ENCODE measurements at places on chromosomes 12 and 14.
A peak's percentile ranks its signal among the peaks of the same experiment; 100 is the strongest.

- no peak for DNase-seq
These were observed 74.1 kb upstream of the KRAS start for GRCh38 chr12:25324861-25325260.

GRCh38 chr12:20963762-20964161 is 153.3 kb downstream of the SLCO1B3 start:
- no peak for DNase-seq

- DNase-seq: peak; percentile 43
These were observed at the start of gene CEP170B for GRCh38 chr14:104865081-104865630. Gene CEP170B, plus strand, starts transcription at chr14:104865268. Its CDS starts 3,183 bp downstream, at chr14:104868451.

DNA sequence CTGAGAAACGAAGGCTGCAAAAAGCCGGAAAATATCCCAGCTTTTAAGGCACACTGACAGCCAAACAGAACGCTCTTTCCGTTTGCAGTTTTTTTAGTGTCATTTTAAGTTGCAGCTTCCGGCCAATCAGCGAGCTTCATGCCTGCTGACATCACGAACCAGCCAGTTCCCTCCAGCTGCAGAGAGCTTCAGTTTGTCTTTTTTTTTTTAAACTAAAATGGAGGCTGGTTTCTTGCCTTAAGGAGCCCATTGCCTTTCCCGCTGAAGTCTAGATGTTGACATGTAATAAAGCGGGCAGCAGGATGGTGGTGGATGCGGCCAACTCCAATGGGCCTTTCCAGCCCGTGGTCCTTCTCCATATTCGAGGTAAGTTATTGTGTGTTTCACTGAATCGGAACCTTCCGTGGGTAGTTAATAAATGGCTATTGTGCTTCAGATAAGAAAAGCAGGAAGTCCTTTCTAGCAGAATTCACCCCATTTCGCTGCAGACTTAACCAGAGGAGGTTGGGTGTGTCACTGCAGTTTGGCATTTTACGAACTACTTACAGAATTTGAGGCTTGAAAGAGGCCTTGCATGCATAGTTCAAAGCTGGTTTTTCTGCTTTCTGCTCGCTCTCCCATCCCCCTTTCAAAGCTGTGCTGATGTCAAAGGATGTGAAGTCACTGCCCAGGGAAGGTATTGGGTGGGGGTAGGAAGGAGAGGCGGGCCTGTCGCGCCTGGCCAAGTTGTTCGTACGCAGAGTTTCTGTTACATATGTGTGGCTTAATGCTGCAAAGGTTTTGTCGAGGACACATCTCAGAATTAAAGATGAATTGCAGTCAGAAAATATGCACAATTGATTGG is 48.4 kb downstream of the PPP2R5C start:
- peak; percentile 89 for DNase-seq

DNA sequence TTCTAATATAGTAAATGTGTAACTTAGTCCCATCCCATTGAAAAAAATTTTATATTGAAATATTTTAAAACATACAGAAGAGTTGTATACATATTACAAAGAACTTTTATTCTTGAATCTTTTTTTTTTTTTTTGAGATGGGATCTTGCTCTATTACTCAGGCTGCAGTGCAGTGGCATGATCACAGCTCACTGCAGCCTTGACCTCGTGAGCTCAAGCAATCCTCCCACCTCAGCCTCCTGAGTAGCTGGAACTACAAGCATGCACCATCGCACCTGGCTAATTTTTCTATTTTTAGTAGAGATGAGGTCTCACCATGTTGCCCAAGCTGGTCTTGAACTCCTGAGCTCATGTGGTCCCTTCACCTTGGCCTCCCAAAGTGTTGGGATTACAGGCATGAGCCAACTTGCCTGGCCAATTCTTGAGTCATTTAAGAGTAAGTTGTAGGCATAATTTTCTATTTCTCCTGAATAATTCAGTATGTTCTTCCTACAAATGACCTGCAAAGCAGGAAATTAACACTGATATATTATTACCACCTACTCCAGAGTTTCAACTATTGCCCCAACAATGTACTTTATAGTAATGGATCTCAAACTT is 153.0 kb upstream of the BMP4 start:
- no peak for DNase-seq

DNA sequence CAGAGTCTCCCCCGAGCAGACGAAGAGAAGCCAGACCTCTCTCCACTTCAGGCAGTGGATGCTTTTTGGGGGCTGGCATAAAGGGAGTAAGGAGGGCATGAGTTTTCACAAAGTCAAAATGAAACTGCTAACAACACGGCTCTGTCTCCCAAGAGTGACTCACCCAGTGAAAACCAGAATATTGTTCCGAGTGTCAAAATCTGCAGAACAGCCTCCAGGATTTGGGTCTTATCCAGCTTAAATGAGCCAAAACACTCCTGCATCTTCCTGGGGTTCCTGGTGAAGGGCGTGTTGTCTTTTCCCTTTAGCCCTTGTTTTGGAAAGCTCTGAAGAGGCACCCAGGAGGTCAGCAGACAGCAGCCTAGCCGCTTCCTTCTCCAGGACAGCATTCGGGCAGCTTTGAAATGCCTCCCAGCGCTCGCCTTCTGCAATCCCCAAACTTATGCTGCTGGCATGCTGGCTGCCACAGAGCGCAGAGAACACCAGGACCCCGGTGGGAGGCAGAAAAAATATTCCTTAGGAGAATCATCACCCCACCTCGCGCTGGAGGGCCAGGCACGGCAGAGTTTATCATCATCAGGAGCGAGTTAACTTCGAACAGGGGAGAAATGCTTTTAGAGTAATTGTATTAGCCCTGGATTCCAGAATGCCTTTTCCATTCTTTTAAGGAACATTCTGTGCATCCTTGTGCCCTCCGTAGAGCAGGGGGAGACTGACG is 117.7 kb upstream of the NCOR2 start:
- DNase-seq: no peak

- DNase-seq: no peak
These were observed 981.1 kb downstream of the SLC6A15 start for GRCh38 chr12:83931451-83931850.

GRCh38 chr12:10779103-10779502 is 23.3 kb downstream of the TAS2R7 start:
- DNase-seq: no peak

GRCh38 chr12:121810234-121810817 is 6.5 kb downstream of the SETD1B start:
- no peak for DNase-seq

Data from NCI-H1105 (cell line).